AG08395 (cell line): ENCODE measurements at places on chromosomes 3 and 15.
A peak's percentile ranks its signal among the peaks of the same experiment; 100 is the strongest.

DNA sequence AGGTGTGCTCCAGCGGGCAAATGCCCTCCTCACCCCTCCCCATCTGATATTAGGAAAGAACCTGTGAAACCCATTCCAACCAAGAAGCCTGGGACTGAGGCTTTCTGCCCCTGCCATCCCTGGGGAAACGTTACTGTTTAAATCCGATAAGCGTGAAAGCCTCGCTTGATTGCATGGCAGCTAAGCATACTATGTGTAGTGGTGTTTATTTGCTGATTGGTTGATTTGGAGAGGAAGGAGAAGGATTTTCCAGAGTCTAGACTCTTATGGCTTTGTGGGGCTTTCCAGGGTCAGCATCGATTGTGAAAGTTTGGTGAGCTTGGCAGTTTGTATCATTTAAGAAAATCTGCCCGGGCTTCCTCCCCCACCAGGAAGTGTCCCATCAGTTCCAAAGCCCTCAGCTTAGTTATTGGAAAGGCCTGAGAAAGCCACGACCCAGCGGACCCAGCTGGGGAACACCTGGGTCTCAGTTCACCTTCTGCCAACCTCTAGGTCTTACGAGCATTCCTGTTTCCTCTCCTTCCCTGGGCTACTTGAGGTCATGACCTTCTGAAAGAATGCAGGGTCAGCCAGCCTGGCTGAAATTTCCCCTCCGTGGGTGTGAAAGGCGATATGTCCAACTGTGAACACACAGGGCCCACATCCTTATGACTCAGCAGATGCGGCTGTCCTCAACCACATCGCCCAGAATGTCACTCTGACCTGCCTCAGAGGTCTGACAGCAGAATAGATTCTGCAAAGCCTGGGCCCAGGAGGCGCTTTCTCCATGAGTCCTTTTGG lies 62.8 kb upstream of the HERC1 start:
- peak; percentile 64 for DNase-seq

GRCh38 chr15:83904107-83905040 lies 250.5 kb downstream of the ADAMTSL3 start:
- DNase-seq, result peak; percentile 58

DNA sequence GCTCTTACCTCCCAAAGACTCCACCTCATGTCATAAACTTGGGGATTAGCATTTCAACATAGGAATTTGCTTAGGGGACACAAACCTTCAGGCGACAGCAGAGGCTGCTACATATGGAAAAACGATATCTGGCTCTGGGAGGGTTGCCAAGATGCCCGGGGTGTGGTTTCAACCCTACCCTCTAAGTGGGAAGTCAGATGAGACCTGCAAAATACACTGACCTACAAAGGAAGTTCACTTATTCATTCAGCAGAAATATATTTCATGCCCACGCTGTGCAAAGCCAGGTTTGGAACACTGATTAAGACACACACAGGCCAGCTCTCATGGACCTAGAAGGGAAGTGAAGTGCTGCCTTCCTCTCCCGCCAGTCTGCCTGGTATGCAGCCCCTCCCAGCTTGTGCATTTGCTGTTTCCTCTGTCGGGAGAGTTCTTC lies 239.3 kb downstream of the FEZF2 start:
- peak; percentile 8 for DNase-seq

- no peak for DNase-seq
These were observed 28.9 kb upstream of the DRD3 start for GRCh38 chr3:114207768-114208167.

GRCh38 chr3:60812502-60812901 lies 438.8 kb downstream of the FHIT start:
- no peak for DNase-seq

GRCh38 chr3:193347521-193348501 lies 30.7 kb downstream of the ATP13A5 start:
- DNase-seq, result no peak

DNA sequence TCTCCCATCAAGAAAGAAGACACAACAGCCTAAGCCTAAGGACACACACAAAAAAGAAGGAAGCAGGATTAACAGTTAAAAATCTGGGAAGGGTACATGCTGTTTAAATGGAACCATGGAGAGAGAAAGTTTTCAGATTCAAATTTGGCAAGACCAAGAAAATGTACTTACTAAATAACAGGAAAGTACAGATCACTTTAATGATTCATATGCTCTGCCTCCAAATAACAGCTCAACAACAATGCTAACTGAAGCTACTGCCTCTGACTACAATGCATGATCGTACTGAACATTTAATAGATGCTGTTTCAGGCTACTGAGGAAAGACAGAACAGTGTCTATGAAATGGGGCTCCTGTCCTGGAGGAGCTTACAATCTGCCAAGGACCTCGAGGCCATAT lies 8.4 kb upstream of the NMB start:
- DNase-seq, result no peak

DNA sequence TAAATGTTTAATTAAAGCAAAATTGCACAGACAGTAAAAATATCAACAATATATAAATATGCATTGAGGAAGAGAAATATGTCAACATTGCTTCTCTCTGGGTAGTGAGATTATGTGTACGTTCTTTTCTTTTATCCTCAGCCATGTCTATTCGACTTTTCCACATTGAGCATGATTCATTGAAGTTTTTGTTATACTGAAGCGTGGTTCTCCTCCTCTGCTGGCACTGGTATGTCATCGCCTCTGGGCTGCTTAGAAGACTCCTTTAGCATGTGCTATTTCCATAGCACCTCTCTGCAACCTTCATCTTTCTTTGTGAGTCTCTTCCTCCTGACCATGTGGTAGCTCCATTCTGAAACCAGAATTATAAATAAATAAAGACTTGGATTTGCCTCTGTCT lies 65.8 kb upstream of the AKAP13 start:
- peak; percentile 12 for DNase-seq

DNA sequence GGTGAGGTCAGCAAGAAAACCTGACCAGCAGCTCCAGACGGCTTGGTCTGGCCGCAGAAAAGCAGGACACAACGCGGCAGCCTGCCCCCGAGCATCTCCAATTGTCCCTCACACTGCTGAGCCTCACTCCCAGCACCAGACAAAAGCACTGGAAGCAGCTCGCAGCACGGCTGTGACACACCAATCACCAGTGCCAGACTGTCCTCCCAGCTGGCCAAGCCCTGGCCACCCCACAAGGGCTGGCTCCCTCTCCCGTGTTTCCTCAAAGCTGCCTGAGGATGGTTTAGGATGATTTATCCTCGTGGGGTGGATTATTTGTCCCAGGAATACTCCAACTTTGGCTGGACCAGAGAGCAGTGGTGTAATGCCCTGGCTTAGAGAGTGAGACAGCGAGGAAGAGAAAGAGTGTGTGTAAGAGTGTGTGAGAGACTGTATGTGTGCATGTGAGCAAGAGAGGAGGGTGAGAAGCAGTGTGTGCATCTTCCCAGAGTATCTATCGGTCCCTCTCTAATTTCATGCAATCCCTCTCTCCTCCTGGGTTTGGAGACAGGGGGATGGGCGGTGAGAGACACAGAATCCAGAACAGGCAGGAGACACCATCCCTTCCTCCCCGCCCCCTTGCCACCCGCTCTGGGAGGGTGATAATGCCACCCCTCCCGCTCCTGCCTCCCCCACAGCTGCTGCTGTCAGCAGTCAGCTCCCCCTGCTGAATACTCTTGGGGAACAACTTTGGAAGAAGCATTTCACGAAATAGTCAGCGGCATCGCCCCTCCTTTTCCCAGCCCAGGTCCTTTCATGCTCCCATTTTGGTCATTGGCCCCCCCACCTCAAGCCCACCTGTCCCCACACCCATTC lies 34.2 kb downstream of the SEMA5B start:
- DNase-seq, result peak; percentile 35

GRCh38 chr15:92715758-92716157 lies 60.2 kb upstream of the FAM174B start:
- DNase-seq, result no peak

- DNase-seq, result no peak
These were observed 111.3 kb downstream of the MBNL1 start for GRCh38 chr3:152380043-152380442.

- peak; percentile 56 for DNase-seq
These were observed 3.4 kb downstream of the RNU6-1 start for GRCh38 chr15:67836477-67836876.

DNA sequence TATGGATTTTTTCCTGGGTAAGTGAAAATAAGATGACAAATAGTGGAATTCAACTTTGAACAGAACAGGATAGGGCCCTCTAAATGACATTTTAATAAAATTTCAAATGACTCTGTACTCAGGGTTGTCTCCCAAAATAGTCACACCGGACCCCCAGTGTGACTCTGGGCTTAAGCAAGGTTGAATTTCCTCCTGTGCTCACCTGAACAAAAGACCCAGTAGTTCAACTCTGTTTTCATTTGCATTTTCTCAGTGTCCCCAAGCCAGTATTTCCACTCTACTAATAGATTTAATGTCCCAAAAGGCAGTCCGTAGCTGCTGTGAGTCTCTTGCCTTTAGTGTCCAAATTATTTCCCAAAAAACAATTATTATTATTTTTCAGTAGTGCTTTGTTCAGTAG lies 296.6 kb downstream of the PLOD2 start:
- DNase-seq, result no peak

DNA sequence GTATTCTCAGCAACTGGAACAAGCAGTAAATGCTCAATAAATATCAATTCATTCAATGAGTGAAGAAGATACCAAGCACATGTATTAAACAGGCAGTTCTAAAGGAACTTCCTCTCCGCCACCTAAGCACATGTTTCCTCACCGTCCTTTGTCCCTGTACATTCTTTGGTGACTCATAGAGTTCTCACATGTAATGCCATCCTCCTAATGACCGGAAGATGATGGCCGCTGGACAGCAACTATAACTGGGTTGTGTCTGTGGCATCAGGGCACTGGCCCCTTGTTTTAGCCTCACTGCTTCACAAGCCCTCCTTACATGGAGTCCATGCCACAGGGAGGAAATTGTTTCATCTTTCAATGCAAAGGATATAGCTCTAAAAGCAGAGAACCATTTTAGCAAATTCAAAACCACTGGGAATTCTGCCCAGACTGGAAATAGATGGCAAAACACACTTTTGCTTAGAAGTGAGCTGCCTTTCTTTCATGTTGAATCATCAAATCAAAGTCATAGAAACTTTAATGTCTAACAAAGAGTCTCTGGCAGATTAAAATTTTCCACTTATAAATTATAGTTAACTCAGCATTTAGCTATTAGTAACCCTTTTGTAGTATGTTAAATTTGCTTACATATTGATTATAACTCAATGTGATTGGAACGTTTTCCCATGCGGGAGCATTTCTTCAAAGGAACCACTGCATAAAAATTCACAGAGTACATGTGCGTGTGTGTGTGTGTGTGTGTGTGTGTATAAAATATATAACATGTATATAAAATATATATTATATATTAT lies 74.1 kb downstream of the GAP43 start:
- DNase-seq, result no peak

- DNase-seq, result peak; percentile 43
These were observed 52.5 kb downstream of the PHC3 start for GRCh38 chr3:170128977-170129431.

DNA sequence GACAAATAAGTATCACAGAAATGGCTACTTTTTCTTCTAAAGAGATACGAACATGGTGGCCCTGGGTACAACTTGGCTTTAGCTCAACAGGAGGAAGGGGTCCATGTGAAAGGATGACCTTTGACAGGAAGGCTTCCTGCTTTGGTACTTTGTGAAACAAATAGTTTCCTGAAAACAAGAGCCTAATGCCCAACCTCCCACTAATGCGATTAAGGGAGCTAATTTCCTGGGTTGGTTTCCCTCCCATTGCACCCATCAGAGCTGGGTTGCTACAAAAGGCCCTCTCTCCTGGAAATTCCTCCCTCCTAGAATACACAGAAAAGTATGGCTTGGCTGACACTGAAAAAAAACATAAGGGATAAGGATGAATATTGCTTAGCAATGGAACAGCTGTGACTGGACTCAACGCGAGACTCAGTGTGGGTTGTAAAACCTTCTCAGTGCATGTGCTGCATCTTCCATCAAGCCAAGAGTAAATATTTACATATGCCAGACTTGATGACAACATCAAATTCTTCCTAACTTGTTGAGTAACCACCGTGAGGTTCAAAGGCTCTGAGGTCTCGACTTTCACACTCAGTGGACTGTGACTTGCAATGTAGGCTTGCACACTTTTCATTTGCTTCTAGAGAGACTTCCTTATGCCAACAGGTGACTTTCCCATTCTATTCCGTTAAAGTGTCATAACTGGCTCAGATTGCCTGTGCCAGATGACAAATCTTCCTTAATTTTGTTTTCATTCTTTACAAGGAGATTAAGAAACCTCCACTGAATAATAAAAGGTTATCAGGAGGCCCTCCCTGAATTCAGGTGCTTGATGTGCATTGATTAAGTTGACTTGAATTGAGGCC lies 60.1 kb downstream of the ADAMTS9 start:
- no peak for DNase-seq

DNA sequence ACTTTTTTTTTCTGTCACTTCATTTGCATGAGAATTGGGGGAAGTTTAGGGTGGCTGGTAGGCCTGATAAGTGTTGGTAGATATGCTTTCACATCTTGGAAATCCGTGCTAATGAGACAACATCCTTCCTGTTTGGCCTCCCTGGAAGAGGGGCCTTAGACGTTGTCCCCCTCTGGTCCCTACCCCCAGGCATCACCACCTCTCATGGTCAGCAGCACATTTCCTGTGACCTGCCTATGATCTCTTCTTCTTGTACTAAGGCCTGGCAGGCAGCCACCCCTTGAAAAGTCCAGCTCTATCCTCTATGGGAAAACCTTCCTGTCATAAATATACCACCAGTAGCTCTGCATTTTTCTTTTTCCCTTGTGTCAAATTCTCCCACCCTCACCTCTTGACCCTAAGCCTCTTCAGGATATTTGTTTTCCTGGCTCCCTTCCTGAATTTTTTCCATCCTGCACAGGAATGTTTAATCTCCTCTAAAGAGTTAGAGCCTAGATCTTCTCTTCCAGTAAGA lies 107.8 kb downstream of the SNRK start:
- DNase-seq, result no peak

- DNase-seq, result no peak
These were observed 52.6 kb downstream of the TBC1D2B start for GRCh38 chr15:78024883-78025282.

DNA sequence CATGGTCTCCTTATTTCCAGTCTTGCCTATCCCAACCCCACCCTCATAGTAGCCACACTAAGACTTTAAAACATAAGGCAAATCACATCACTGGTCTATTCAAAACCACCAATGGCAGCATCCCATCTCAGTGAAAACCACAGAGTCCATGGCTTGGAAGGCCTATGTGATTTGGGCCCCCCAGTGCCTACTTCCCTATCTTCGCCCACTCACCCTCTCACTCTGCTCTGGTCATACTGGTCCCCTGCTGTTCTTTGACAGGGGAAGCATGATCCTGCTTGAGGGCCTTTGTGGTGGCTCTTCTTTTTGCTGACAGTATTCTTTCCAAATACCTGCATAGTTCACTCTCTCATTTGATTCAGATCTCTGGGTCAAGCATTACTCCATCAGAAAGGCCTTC lies 3.3 kb downstream of the GTF2A2 start:
- DNase-seq, result no peak

GRCh38 chr3:113741086-113741485 lies 5.0 kb downstream of the NAA50 start:
- DNase-seq, result no peak

DNA sequence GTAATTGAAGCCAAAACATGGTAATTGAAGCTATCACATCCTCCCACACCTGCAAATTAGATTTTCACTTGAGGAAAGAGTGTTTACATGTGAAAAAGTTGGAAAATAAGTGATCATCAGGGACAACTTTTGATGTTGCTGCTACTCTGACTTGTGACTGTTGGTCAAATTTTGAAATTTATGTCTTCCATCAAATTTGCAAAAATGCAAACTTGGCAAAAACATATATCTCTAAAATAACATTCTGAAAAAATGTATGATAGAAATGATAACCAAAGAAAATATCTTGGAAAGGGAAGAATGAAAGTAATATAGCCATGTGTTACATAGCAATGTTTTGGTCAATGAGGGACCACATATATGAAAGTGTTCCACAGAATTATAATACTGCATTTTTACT lies 703.9 kb upstream of the SEMA6D start:
- no peak for DNase-seq
